H4 (cell line): ENCODE measurements at places on chromosomes 1 and 21.

GRCh38 chr1:92791487-92792066, 6.7 kb upstream of the EVI5 start:
- DNase-seq, result no peak

- no peak for DNase-seq
Measured at GRCh38 chr1:209406168-209406567, 177.3 kb upstream of the CAMK1G start.

DNA sequence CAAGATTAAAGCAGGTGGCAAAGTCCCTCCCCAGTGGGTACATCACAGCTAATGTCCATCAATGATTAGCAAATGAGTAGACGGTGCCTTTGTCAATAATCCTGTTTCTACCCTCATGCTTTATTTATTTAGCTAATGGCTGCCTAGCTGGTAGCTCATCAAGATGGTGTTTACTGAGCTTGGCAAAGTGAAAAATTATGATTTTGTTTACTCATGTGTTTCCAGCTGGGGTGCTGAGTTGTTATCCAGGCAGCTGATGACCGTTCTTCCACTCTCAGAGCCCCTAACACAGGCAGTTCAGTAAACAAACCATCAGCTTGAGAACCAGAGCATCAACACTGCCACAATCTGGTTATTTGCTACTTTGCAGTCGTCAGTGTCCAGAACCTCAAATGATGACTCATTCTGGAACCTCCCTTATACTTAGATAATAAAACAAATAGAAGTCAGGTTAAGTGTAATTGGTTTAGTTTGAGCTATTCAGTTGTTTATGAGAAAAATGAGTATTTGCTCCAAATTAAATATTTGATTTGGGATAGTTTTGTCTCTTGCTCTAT, 163.9 kb downstream of the ST6GALNAC5 start:
- peak; percentile 76 for DNase-seq

- DNase-seq, result no peak
Measured at GRCh38 chr1:9486466-9487140, 52.7 kb upstream of the SLC25A33 start.

DNA sequence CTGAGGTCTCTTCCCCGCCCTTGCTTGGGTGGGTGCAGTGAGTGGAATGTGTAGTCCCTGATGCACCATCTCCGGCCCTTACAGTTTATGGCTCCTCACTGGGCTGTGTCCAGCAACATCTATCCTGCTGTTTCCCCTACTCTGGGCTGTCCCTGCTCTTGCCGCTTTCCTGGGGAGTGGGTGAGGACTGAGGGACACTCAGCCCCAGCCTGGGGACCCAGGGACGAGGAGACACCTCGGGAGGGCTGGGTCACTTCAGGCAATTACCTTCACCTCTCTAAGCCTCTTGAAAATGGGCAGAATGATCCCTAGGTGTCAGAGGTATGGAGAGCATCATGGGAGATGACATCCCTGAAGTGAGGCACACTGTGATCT, 13.6 kb upstream of the LRP8 start:
- DNase-seq, result no peak
